AG09319 (cell line): ENCODE measurements at places on chromosomes 12 and 14.

DNA sequence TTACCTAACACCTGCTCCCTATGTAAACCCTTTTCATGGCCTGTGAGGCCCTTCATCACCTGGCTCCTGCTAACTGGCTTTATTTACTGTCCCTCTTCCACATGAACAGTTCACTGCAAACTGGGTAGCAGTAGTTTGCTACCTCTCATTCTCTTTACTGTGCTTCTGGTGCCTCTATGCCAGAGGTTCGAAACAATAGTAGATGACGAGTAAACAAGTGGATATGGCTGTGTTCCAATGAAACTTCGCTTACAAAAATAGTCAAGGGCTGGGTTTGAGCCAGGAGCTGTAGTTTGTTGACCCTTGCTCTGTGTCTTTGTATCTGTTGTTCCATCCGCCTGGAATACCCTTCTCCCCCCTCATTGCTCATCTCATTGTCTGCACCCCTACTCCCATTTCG lies 233.6 kb upstream of the RMST start:
- no peak for DNase-seq

- no peak for DNase-seq
Measured at GRCh38 chr12:65501093-65501621, 222.7 kb downstream of the MSRB3 start.

GRCh38 chr12:43317156-43317555 lies 234.8 kb downstream of the ADAMTS20 start:
- no peak for DNase-seq

GRCh38 chr12:117404203-117404853 lies 42.9 kb upstream of the NOS1 start:
- no peak for DNase-seq

DNA sequence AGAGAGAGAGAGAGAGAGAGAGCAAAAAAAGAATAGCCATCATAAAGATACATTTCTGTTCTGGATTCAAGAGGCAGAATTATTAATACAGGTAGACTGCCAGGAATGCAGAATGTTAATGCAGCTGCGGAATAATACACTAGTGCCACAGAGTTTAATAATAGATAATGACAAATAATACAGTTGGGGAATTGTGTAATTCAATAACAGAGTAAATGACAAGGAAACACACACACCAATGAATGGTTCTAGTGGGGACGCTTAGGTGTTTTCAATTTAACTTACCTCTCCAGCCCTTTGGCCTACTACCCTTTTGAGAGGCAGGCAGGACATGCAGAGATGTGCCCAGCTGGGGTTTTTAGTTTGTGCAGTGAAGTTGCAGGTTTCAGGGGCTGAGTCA lies 313.9 kb downstream of the NRXN3 start:
- DNase-seq: no peak

GRCh38 chr12:81797100-81797499 lies 38.0 kb upstream of the PPFIA2 start:
- DNase-seq: no peak

DNA sequence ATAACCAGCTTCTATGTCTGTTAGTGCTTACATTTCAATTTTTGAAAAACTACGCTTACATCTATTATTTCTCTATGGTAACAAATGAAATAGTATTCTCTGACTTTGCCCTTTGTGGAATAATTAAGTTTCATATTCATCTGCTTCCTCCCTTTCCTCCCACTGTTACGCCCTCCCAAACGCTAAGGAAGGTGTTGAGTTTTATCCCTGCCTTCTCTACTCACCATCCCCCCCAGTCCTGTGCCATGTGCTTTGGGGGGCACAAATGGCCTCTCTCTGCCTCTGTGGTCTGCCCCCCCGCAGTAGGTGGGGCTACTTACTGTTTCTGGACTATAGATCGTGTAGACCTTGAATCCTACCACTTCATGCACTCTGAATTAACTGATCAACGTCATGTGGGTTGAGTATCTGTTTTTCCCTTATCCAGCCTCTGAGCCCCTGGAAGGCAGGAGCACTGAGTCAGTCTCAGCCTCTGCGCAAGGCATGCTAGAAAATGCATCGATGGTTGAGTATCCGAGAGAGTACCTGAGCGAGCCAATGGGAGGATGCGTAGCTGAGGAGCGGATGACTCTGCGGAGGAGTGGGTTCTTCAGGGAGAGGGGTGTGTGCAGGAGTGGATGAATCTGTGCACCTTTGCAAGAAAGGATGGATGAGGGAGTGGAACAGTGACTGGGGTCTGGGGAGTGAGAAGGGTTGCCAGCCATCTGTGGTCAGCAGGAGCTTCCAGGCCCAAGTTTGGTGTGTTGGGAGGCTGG lies 114.5 kb upstream of the RTL1 start:
- no peak for DNase-seq

DNA sequence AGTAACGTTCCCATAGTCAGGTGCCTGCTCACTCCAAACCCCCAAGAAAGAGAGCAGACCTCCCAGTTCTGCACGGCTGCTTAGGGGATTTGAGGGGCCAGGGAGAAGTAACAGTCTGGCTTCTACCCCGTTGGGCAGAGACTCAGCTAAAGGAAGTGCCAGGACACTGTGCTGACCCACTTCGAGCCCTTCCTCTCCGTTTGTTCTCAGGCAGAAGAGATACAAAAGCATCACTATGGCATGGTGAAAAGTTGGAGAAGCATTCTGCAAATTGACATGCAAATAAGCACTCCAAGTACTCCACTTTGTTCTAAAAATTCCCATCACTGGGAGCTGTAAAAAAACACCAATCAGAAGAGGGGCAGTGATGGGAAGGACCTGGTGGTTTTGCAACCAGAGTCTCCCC lies 239.1 kb downstream of the EGLN3 start:
- DNase-seq: no peak

DNA sequence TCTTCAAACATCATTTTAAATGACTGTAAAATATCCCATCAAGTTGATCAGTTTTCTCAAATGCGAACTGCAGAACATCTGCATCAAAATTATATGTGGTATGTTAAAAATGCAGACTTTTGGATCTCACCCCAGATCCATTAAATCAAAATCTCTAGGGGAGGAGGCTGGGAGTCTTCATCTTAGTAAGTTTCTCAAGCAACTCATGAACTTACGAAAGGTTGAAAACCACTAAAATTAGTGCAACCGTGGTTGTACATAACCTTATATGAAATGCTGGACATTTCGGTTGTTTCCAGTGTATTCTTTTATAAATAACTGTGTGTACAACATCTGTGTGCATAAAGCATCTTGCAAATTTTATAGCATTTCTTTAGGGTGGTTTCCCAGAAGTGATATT lies 39.2 kb downstream of the ZFP36L1 start:
- DNase-seq: peak; percentile 18

- no peak for DNase-seq
Measured at GRCh38 chr14:99971941-99972747, 93.1 kb upstream of the EVL start.

DNA sequence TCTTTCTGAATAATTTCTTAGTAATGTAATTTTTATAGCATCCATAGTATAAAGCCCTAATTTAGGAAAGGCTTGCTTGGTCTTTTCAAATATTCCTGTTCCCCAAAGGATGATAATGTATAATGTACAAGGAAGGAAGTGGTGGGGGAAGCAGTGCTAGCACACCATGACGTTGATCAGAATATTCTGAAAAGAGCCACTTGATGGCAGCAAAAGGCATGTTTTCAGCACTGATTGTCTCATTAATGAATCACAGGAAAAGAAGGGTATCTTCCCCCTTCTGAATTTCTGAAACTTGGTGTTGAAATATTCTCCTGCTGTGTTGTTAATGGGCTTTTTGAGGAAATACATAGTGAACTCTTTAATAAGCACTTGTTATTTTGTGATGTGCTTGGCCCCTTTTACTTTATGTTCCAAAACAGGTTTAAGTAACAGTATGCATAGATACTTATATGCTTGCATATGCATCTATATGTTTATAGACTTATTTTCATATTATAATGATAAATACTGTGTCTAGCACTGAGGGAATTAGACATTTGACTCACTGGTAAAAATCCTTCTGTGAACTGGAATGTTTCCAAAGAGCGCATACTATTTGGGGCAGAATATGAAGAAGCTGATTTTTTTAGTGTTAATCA lies 122.0 kb downstream of the TMEM117 start:
- peak; percentile 16 for DNase-seq

- DNase-seq: no peak
Measured at GRCh38 chr12:120620624-120621023, 19.8 kb upstream of the CABP1 start.

GRCh38 chr12:107523775-107524535 lies 161.6 kb upstream of the PWP1 start:
- DNase-seq: no peak

DNA sequence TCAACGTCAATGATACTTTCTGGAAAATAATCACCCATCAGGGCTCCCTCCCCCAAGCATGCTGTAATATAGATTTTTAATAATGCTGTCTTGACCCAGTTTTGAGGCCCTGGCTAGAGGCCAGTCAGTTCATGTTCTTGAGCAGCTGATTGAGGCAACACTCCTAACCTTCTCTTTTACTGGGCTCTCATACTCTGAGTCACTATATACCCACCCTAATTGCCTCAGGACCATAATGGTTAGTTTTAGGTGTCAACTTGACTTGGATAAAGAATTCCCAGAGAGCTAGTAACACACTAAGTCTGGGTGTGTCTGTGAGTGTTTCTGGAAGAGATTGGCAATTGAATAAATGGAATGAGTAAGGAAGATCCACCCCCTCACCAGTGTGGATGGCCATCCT lies 527.0 kb upstream of the ATP2B1 start:
- no peak for DNase-seq

DNA sequence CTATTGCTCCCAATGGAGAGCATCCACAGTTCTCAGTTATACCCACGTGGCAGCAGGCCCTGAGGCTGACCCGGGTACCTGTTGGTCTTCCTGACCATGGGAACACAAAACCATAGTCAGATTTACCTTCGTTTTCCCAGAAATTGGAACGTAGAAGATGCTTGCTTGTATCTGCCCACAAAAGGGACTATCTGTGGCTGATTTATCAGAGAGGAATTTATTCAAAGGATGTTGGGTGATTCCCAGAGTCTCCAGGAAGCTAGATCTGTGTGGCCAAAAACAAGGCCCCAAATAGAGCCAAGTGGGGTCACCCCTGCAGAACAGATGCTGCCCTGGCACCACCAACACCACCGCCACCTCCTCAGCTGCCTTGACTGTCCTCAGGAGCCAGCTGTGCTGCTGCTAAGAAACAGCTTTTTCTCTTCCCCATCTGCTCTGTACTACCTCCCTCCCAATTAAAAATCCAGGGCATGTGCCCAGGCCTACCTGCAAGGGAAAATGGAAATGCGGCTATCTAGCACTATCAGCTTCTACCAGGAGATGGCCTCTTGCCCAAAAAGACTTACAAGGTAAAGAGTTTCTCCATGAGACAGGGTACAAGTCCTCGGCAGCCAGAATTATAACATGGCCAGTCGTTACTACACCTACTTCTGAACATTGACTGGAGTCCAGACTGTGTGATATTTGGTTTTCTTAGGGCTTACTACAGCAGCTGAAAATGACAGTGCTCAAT lies 128.6 kb upstream of the PLEKHG7 start:
- no peak for DNase-seq

- DNase-seq: no peak
Measured at GRCh38 chr12:49813131-49813530, 15.1 kb downstream of the NCKAP5L start.

- peak; percentile 15 for DNase-seq
Measured at GRCh38 chr12:43113135-43113534, 438.9 kb downstream of the ADAMTS20 start.

DNA sequence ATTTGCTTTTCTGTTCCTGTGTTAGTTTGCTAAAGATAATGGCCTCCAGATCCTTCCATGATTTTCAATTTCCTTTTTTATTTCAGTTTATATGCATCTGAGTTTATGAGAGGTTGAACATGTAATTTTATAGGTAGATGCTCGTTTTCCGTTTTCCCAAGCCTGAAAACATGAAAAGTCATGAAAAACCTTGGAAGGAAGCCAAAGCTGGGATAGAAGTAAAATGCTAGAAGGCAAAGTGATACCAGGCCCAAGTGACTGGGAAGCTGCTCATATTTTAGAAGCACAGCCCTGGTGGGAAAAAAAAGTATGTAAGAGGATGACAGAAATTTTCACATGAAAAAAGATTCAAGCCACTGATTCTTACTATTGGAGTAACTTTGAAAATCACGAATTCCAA lies 290.8 kb downstream of the PRKD1 start:
- DNase-seq: no peak
